ENCODE measurements at places on chromosomes 7 and 10. TPM values are rescaled to one million over a fixed set of nuclear protein-coding genes. Genes with fewer than 3 reads are reported as not detected.

The AGAP6 gene
- 14.4 TPM for total RNA-seq

DNA sequence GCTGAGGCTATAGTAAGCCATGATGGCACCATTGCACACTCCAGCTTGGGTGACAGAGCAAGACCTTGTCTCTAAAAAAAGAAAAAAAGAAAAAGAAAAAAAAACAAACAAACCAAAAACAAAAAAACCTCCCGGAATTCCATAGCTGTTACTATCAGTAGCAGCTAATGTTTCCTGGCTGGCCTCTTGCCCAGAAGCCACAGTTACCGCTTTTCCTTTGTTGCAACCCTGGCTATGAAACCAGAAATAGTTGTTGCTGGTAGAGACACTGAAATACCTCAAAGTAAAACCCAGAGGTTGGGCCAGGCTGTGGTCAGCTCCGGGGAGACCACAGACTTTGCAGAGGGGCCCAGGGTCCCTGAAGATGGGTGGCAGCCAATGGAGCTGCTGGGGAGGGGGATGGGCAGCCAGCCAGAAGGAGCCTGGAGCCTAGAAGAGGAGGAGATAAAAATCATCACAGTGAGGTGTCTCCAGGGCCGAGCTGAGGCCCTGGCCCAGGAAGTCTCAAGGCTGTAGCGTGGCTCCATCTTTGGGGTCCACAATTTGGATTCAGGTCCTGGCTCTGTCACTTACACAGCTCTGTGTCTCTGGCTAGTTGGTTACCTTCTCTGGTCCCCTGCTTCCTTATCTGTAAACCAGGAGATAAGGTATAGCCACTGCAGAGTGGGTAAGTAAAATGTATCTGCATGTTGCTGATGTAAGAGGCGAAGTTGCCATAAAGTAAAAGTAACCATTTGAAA is 3.4 kb upstream of the CHST12 start:
- no peaks in the 10 kb centered on the region for H3K36me3 ChIP-seq
- H3K27me3 ChIP-seq = no peaks in the 10 kb centered on the region
- no peak overlapping the region for H3K4me3 ChIP-seq
- no peaks in the 10 kb centered on the region for H3K4me1 ChIP-seq
- peak overlapping the region; percentile 81 for H3K27ac ChIP-seq

The KLF14 gene
- not detected for total RNA-seq

The IKZF5 gene
- 17.1 TPM for total RNA-seq

- H3K4me1 ChIP-seq = no peaks in the 10 kb centered on the region
- no peak overlapping the region for H3K4me3 ChIP-seq
- no peak for DNase-seq
These were observed 74.0 kb downstream of the GPR141 start for GRCh38 chr7:37757563-37757962.

DNA sequence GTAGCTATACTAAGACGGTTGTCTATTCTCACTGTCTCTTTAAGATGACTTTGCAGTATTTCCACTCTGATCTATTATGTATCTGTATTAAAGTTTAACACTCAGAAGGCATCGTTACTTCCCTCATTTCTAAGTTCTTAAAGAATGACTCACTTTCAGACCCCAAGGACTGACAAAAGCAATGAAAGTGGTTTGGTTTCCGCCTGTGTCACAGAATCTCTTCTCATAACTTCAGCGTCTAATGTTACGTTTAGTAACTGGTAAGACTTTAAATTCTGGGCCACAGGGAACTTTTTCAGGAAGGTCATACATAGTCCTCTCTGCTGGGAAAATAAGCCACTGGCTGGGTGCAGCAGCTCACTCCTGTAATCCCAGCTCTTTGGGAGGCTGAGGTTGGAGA is 892.0 kb upstream of the AUTS2 start:
- no peaks in the 10 kb centered on the region for H3K36me3 ChIP-seq
- H3K4me3 ChIP-seq = no peak overlapping the region
- peak; percentile 38 for DNase-seq
- H3K27ac ChIP-seq = no peak overlapping the region
- no peaks in the 10 kb centered on the region for H3K27me3 ChIP-seq
- no peaks in the 10 kb centered on the region for H3K4me1 ChIP-seq

The IFIT1B gene
- total RNA-seq = not detected

DNA sequence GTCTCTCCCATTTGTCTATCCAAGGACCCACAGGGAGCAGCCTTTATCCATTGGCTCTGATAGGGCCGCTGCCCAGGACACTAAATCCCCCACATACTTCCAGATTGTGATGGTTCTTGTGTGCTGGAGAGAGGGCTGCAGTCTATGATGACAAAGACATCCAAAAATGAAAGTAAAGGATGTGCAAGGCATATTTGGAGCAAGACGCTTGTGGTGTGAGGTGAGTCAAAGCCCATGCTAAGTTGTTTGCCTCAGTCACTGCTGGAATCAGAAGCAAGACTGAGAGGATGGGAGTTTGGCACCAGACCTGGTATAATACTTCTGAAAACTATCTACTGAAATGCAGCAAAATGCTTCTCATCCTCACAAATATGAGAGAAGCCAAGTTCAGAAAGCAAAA is 22.7 kb downstream of the ZNF22 start:
- DNase-seq = no peak
- H3K4me3 ChIP-seq = no peak overlapping the region
- no peaks in the 10 kb centered on the region for H3K4me1 ChIP-seq
- H3K27ac ChIP-seq = no peak overlapping the region
- H3K36me3 ChIP-seq = no peaks in the 10 kb centered on the region

- no peak overlapping the region for H3K27ac ChIP-seq
- no peaks in the 10 kb centered on the region for H3K27me3 ChIP-seq
- H3K36me3 ChIP-seq = no peaks in the 10 kb centered on the region
- DNase-seq = no peak
- H3K4me1 ChIP-seq = no peaks in the 10 kb centered on the region
These were observed 89.6 kb upstream of the SMIM30 start for GRCh38 chr7:113207931-113208330.

The MACC1 gene
- 72.6 TPM for total RNA-seq

- H3K27ac ChIP-seq = no peak overlapping the region
- no peak for DNase-seq
- no peaks in the 10 kb centered on the region for H3K4me1 ChIP-seq
These were observed 248.8 kb upstream of the SMIM30 start for GRCh38 chr7:113367041-113367586.

DNA sequence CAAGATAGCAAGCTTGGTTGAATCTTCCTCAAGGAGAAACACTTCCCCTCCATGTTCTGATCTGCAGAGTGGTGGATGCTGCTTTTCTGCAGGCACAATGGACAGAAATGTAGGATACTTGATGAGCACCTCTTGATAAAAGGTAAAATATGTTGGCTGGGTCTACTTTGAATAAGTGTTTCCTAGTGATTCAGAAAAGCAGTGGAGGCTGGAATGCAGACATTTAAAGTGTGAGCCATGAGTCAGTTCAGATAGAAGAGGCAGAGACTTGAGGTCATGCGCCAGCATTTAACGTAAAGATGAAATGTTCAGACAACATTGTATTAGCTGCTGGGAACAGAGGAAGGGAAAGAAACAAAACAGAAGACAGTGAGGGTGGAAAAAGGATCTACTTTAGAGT is 403.1 kb downstream of the ADRA2A start:
- H3K36me3 ChIP-seq = no peaks in the 10 kb centered on the region
- H3K4me1 ChIP-seq = no peaks in the 10 kb centered on the region
- H3K4me3 ChIP-seq = no peak overlapping the region
- H3K27me3 ChIP-seq = no peaks in the 10 kb centered on the region
- no peak for DNase-seq

DNA sequence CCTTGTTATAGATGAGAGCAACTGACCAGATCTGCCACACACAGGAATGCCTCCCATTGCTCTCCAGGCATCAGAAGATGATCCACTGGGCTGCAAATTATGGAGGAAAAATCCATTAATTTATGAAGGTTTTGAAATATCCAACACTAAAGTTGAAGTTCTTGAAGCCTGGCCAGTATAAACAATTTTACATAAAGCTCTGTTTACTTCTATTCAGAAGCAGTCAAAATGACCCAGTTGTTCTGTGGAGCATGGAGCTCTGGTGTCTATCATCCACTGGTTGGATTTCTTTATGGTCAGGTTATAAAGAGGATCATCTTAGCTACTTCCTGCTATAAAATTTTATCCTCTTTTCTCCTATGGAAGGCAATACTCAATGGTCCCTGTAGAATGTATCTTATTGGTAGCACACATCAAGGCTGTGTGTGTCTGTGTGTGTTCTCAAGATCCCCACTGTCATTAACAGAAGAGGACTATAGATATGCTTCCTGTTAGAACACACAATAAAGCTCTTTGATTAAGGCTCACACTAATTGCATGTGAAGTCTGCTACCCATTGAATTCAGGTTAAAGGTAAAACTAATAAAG is 747.4 kb downstream of the SUGCT start:
- DNase-seq = peak; percentile 55
- H3K4me1 ChIP-seq = no peaks in the 10 kb centered on the region
- no peaks in the 10 kb centered on the region for H3K36me3 ChIP-seq

GRCh38 chr10:30803892-30804322 is 174.4 kb upstream of the LYZL2 start:
- H3K4me1 ChIP-seq = no peaks in the 10 kb centered on the region
- H3K4me3 ChIP-seq = no peak overlapping the region
- no peak for DNase-seq
- no peaks in the 10 kb centered on the region for H3K27me3 ChIP-seq

DNA sequence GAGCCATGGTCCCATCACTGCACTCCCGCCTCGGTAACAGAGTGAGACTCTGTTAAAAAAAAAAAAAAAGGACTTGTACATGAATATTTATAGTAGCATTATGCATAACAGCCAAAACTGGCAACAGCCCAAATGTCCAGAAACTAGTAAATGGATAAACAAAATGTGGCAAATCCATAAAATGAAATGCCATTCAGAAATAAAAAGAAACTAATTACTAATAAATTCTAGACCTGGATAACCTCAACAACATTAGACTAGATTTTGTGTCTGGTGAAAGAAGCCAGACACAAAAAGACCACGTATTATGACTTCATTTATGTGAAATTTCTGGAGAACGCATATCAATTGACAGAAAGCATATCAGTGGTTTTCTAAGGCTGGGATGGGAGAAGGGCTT is 74.5 kb downstream of the HPSE2 start:
- no peak overlapping the region for H3K4me3 ChIP-seq
- DNase-seq = no peak
- no peaks in the 10 kb centered on the region for H3K4me1 ChIP-seq
- no peaks in the 10 kb centered on the region for H3K27me3 ChIP-seq

DNA sequence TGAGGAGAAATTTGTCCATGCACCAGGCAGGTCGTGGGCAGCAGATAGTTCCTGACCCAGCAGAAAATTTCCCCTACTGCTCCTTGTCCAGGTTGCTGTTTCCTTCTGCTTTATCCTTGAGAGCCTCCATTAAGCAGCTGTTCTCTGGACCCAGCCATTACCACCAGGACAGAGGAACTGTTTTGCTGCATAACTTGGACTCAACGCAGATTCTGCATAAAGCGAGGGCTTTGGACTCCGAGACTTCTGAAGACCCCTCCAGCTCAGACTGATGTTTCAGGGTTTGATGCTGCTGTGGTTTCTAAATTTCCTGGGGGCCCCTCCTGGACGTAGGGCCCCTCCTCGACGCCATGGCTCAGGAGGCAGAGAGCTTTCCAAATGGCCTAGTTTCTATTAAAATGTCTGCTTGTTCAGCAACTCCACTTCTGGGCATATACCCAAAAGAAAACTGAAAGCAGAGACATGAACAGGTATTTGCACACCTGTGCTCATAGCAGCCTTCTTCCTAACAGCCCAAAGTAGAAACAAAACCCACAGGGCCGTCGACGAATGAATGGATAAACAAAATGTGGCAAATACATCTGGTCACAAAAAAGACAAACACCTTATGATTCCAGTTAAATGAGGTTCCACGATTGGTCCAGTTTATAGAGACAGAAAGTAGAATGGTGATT is 28.3 kb upstream of the LMTK2 start:
- H3K4me1 ChIP-seq = no peaks in the 10 kb centered on the region
- no peak for DNase-seq
- no peak overlapping the region for H3K27ac ChIP-seq
- no peak overlapping the region for H3K4me3 ChIP-seq

DNA sequence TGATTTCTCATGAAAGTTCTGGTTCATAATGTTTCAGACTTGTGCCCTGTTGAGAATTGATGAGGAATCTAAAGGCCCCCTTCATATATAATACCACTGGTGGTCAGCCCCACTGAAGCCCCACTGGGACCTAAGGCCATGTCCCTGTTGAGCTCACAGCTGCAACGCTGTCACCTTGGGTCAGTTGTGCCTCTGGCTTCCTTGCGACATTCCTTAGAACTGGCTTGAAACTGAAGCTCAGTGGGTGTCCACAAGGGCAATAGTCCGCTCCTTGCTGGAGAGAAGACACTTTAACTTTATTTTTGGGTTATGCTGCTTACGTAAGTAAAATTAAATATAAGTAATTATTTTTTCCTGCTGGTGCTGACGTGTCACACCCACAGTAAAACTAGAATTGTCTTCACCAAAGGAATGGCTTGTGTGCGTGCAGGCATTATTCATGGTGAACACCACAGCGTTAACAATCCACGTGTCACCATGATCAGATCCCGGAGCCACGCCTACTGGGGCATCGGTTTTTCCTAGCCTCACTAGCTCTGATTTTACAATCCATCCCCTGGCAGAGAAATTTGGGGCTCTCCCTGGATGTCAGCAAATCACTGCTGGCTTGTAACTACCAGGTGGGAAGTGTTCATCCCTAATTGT is 66.5 kb downstream of the BICC1 start:
- no peaks in the 10 kb centered on the region for H3K27me3 ChIP-seq
- H3K4me1 ChIP-seq = peaks cover 5% of the 10 kb centered on the region
- DNase-seq = no peak
- peak overlapping the region; percentile 18 for H3K27ac ChIP-seq

The PDLIM1 gene
- 148 TPM for total RNA-seq

The ADCY1 gene
- total RNA-seq = 3.7 TPM

- no peak for DNase-seq
- H3K27me3 ChIP-seq = no peaks in the 10 kb centered on the region
- H3K36me3 ChIP-seq = no peaks in the 10 kb centered on the region
- H3K27ac ChIP-seq = no peak overlapping the region
- H3K4me1 ChIP-seq = no peaks in the 10 kb centered on the region
These were observed 240.0 kb upstream of the AUTS2 start for GRCh38 chr7:69358163-69358821.

DNA sequence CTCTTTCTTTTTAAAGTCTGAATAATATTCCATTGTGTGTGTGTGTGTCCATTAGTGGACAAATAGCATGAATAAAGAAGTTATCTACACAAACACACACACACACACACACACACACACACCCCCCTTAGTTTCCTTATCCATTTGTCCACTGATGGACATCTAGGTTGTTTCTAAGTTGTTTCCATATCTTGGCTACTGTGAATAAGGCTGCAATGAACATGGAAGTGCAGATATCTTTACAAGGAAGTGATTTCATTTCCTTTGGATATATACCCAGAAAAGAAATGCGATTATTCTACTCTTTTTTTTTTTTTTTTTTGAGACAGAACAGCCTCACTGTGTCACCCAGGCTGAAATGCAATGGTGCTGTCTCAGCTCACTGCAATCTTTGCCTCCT is 113.5 kb downstream of the MBL2 start:
- H3K27ac ChIP-seq = no peak overlapping the region
- no peak overlapping the region for H3K4me3 ChIP-seq
- no peaks in the 10 kb centered on the region for H3K27me3 ChIP-seq
- H3K4me1 ChIP-seq = no peaks in the 10 kb centered on the region
- no peaks in the 10 kb centered on the region for H3K36me3 ChIP-seq

GRCh38 chr7:79979437-79979836 is 155.2 kb upstream of the GNAI1 start:
- DNase-seq = no peak
- H3K36me3 ChIP-seq = no peaks in the 10 kb centered on the region
- no peak overlapping the region for H3K4me3 ChIP-seq

GRCh38 chr7:157745721-157746709 is 409.2 kb downstream of the DNAJB6 start:
- no peaks in the 10 kb centered on the region for H3K4me1 ChIP-seq
- H3K27ac ChIP-seq = no peak overlapping the region
- H3K36me3 ChIP-seq = no peaks in the 10 kb centered on the region

The NUTM2D gene
- 9.0 TPM for total RNA-seq

The TRIM50 gene
- 0.19 TPM for total RNA-seq

The GRM3 gene
- total RNA-seq = not detected
